ENCODE measurements at places on chromosomes 5 and 9.

GRCh38 chr5:93510626-93511380 lies 70.2 kb downstream of the NR2F1-AS1 start:
- no peak for DNase-seq

DNA sequence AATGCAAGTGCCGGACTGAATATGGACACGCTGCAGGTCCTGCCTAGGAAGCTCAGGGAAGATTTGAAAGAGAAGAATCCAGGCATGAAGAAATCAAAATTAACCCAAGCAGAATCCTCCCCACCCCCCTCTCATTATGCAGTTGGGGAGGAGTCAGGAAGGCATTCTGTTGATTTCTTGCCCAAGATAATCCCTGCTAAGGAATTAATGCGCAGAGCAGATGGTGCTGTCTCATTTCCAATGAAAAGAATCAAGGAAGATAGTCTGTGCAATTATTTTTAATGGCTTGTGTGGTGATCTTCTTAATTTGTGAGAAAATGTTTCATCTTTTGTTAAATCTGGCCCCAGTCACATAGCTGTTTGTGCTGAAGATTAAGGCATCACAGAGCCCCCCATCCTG lies 145.0 kb downstream of the ZNF462 start:
- peak; percentile 32 for DNase-seq

- DNase-seq, result no peak
Observed at GRCh38 chr5:10232386-10232785, 17.3 kb downstream of the ATPSCKMT start.

DNA sequence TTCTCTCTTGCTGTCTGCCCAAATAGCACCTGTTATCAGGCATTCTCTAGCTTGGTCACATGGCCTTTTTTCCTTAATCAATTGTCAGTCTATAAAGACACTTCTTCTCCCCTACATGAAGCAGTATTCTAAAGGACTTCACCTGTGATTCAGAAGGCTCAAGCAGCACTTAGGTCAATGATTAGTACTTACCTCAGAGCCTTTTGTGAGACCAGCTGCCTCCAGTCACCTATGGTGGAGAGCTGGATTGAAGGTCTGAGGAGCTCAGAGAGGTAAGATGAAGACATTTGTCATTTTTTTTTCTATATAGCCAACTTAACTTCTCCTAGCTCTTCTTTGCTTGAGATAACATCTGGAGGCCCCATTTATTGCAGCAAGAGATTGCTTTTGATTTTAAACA lies 278.3 kb upstream of the PCSK5 start:
- DNase-seq, result no peak

DNA sequence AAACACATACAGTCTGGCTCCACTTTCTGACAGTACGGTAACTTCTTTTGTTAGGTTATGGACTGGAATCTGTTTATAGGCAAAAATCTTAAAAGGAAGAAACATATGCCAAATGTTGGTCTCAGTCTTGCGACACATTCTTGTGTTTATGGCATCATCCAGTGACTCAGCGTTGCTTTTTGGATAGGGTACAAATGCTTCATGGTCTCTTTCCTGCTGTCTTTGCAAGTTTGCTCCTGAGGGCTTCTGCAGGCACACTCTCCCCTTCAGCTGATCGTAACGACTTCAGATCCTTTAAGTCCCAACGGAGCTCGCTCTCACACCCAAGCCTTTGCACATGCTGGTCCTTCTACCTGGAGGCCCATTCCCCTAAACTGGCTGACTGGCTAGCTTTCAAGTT lies 23.6 kb upstream of the TNFSF8 start:
- peak; percentile 16 for DNase-seq

GRCh38 chr5:147898875-147899401 lies 7.4 kb downstream of the C5orf46 start:
- DNase-seq, result no peak

- peak; percentile 26 for DNase-seq
Observed at GRCh38 chr5:2029206-2029605, 146.5 kb upstream of the IRX4 start.

Data from eye (tissue), 1 donor.